Skeletal muscle cell (primary cell): ENCODE measurements at places on chromosomes 3 and 15.

GRCh38 chr3:15630646-15631350, 29.3 kb downstream of the BTD start:
- DNase-seq, result peak; percentile 59

- no peak for DNase-seq
These were observed 52.2 kb downstream of the ABHD5 start for GRCh38 chr3:43742920-43743319.

DNA sequence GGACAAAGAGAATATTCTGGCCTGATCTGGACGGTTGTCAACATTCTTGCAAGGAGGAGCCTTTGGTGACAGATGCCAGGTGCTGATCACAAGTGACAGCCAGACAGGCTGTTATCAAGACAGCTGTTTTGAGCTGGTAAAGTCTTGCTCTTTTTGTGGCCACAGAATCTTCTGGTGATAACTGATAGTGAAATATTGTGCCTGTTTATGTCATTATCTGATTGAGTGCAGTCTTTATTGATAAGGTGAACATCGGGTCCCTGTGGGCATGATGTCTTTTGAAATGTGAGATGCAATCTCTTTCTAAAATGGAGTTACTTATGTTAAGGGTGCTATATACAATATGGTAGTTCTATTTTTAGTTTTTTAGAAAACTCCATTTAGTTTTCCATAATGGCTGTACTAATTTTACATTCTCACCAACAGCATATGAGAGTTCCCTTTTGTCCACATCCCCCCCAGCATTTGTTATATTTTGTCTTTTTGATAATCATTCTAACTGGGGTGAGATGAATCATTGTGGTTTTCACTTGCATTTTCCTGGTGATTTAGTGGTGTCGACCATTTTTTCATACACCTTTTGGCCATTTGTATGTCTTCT, 10.7 kb downstream of the CEP63 start:
- DNase-seq, result no peak

DNA sequence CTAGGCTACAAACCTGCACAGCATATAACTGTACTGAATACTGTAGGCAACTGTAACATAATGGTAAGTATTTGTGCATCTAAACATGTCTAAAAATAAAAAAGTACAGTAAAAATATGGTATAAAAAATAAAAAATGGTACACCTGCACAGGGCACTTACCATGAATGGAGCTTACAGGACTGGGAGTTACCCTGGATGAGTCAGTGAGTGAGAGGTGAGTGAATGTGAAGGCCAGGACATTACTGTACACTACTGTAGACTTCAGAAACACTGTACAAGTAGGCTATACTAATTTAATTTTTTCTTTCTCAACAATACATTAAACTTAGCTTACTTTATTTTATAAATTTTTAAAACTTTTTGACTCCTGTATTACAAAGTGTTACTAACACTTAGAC, 265.3 kb downstream of the KLF13 start:
- DNase-seq, result no peak

DNA sequence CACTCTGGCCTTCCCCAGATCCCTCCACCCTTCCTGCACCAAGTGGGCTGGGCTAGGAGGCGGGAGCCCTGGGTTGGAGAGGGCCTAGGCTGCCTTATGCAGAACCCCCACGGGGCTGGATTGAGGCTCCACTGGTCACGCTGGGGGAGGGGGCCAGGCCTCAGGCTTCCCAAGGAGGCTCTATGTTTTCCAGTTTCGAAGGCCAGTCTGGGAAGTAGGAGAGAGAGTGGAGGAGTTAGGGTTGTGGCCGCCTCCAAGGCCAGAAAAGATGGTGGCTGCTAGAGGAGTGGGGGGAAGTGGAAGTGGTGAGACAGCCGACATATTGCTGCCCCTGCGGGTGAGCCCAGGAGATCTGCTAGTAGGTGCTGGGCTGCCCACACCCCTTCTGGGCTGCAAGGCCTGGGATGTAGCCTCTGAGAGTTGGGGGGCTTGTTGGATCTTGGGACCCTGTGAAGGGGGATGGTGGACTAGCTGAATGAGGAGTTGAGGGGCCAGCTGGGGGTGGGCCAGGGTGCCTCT, 1.2 kb downstream of the GNAI2 start:
- no peak for DNase-seq

GRCh38 chr3:176785171-176785570, 412.1 kb downstream of the TBL1XR1 start:
- DNase-seq, result no peak

- no peak for DNase-seq
These were observed 933 bp downstream of the DZIP1L start for GRCh38 chr3:138114431-138114918.

DNA sequence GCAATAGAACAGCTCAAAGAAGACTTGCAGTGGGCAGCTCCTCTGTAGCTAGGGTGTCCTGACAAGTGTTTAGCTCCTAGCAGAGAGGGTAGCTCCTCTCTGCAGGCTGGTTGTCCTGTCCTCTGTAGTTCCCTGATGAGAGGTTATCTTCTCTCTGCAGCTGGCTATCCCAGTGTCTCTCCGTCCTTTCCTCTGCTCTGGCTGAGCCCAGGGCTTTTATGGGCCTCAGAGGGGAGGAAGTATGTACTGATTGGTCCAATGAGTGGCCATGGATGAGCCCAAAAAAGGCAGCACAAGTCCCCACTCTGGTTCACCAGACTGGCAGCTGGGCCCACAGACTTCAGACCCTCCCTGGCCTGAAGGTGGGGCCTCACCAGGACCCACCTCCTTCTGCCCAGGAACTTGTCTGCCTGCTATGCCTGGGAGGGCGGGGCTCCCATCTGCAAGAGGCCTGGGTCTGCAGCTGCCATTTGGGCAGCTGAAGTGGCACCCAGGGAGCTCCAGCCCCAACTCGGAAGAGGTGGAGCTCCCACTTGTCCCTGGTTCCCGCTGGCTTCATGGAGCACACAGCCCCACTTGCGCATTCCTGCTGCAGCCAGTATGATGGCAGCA, 27.2 kb upstream of the MEX3B start:
- no peak for DNase-seq

DNA sequence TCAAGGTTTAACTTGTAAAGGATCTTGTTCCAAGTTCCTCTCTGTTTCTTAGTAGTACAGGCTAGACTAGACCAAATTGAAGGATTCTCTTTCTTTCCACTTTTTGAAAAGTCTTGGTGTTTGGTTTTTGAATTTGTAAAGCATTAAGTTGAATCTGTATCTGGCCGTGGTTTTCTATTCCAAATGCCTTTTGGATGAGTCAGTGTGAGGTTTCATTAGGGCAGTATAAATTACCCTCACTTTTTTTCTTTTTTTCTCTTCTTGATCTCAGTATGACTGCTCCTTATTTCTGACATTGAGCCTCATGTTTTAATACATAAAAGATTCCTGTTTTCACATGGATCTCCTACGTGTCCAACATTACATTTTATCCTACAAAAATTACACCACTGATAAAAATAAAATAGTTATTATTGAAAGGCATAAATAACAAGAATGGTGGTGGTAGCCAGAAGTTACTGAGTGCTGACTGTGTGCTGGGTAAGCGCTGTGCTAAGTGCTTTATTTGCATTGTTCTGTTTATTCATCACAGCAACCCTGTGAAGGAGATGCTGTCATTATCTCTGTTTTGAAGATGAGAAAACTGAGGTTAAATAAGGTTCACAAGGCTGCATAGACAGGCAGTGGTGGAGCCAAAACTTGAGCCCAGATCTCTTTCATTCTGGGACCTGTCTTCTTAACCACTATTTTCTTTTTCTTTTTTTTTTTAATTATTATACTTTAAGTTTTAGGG, 48.3 kb downstream of the MITF start:
- DNase-seq, result peak; percentile 55

GRCh38 chr3:197186887-197187588, 111.4 kb downstream of the DLG1 start:
- DNase-seq, result peak; percentile 25

GRCh38 chr3:188309437-188310269, 155.7 kb downstream of the LPP start:
- no peak for DNase-seq

GRCh38 chr3:101212730-101213129, 107.6 kb downstream of the IMPG2 start:
- DNase-seq, result no peak

- DNase-seq, result peak; percentile 79
These were observed at the start of gene SNAPC5 for GRCh38 chr15:66497502-66498455. SNAPC5 (minus strand) TSS chr15:66497762; CDS start chr15:66497731, 31 bp downstream.

GRCh38 chr3:77234004-77234403, 194.1 kb downstream of the ROBO2 start:
- no peak for DNase-seq

DNA sequence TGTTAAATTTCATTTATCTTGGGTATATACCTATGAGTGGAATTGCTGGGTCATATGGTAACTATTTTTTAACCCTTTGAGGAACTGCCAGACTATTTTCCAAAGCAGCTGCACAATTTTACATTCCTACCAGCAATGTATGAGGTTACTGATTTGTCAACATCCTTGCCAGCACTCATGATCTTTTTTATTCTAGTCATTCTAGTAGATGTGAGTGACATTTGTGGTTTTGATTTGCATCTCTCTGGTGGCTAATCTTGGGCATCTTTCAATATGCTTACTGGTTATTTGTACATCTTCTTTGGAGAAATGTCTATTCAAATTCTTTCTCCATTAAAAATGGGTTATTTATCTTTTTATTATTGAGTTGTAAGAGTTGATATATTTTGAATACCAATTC, 21.3 kb upstream of the LRRC58 start:
- DNase-seq, result no peak

DNA sequence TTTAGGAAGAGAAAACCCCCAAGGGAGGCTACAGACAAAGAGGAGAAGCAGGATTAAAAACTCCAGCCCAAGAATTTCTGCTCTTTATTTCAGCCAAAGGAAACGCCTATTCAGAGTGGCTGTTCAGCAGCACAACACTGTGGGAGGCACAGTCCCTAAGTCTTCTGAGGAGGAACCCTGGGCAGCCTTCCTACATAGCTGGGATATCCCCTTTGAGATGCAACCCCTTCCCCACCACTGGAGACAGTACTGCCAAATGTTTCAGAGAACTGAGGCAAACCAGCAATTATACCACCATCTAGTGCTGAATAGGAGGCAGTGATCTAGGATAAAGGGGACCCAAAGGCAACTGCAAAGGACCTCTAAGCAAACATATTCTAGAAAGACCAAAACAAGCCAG, 168.1 kb downstream of the VPS13C start:
- DNase-seq, result no peak

DNA sequence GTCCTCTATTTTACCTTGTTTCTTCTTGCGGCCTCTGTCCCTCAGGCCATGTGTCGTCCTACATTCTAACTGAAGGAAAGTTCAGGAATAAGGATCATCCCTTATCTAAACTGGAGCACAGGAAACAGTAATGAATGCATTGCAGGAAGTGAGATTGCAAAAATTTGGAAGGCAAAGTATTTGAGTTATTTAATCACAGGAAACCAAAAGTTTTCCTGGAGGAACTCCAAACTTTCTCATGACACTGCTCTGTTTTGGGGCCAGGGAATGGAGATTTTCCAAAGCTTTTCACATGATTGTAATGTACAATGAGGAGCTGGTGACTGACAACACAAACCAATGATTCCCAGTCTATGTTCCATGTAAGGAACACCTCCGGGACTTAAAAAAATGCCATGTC, 57.8 kb upstream of the PLSCR4 start:
- DNase-seq, result peak; percentile 58

DNA sequence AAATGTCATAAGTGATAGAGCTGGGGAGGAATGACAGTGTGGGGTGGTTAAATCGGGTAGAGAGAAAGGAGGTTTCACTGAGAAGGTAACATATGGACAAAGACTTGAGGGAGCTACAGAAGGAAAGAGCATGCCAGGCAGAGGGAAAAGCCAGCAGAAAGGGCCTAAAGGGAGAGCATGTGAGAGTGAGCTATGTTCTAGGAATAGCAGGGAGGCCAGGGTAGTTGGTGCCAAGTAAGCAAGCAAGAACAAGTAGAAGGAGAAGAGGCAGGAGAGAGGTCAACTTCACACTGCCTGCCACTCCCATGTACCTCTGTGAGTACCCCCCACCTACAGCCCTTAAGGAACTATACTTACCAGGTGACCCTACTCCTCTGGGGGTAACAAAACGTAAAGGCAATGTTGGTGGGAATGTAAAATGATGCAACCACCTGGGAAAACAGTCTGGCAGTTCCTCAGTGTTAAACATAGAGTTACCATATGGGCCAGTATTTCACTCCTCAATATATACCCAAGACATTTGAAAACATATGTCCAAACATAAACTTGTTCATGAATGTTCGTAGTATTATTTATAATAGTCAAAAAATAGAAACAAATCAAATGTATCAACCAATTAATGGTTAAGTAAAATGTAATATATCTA, 67.6 kb downstream of the SFMBT1 start:
- no peak for DNase-seq

GRCh38 chr3:171758109-171758508, 52.2 kb downstream of the PLD1 start:
- DNase-seq, result no peak

- peak; percentile 59 for DNase-seq
These were observed 146.9 kb upstream of the GADL1 start for GRCh38 chr3:31041161-31041978.
